HTR-8/SVneo (cell line): ENCODE measurements at places on chromosomes 2 and 18.

- DNase-seq = no peak
These were observed 327.6 kb downstream of the DPP10 start for GRCh38 chr2:114769991-114770390.

- no peak for DNase-seq
These were observed 37.0 kb downstream of the TFCP2L1 start for GRCh38 chr2:121247971-121248370.

DNA sequence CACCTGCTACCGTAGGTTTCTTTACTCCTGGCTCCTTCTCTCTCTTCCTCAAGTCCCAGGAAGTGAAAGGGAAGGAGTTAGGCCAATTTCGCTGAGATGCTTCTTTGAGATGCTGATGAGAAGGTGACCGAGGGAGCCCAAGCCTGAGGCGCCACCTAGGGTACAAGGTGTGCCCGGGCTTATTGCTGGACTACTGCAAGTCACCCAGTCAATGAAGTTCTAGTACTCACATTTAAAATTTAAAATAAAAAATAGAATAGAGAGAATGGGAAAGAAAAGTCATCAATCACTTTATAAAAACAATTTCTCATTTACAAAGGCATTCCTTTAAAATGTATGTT lies 45.3 kb downstream of the ACAA2 start:
- peak; percentile 38 for DNase-seq

- no peak for DNase-seq
These were observed 29.1 kb upstream of the NEMP2 start for GRCh38 chr2:190563646-190564045.

DNA sequence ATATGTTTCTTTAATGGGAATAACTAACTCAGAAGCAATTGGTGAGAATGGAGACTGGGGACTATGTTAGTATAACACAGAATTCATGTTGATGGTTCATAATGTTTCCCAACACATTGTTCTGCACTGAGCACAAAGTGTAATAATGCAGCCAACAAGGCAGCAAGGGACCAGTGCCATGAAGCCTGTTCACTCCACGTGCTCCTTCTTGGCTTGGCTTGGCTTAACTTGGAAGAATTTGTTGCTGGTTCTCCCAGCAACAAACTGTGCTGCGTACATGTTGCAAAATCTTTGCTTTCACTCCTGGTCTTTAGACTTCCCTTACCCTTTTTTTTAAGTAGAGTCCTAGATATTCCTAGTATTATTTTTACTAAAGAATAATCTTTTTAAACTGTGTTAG lies 129.7 kb downstream of the MAP3K20 start:
- DNase-seq = no peak

DNA sequence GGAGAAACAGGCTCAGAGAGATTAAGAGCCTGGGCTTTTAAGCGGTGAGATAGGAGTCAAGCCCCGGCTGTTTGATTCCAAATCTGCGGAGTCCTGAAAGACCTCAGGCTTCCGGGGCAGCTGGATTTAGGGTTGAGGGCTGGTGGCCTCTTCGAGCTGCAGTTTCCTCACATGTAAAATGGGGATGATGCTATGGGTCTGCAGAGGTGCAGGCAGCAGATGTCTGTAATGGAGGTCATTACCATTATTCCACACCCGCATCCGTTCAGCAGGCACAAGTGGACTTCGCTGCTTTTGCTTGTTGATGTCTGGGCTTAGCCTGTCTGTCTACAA lies 175.6 kb upstream of the HS6ST1 start:
- no peak for DNase-seq

DNA sequence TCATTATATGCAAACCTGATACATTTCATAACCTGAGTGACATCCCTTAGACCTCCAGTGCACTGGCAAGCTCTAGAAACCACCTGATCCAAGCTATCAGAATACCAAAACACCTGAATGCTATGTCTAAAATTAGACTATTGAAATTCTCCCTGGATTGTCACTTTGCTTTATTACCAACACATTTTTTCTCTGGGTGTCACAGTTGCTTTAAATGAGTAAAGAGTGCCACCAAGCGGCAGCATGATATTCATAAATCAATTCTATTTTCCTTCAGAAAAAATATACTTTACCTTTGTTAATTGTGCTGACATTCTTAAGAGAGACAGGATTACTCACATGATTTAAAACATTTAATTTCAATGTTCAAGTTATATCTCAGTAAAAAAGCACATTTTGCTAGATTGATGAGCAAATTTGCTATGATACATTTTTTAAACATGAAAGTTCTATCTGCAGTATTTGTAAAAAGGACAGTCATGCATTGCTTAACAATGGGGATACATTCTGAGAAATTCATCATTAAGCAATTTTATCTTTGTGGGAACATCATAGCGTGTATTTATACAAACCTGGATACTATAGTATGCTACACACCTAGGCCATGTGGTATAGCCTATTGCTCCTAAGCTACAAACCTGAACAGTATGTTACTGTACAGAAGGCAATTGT lies 338.4 kb upstream of the SLC39A10 start:
- DNase-seq = peak; percentile 32

- DNase-seq = no peak
These were observed 10.4 kb downstream of the TOGARAM2 start for GRCh38 chr2:28991460-28991859.

DNA sequence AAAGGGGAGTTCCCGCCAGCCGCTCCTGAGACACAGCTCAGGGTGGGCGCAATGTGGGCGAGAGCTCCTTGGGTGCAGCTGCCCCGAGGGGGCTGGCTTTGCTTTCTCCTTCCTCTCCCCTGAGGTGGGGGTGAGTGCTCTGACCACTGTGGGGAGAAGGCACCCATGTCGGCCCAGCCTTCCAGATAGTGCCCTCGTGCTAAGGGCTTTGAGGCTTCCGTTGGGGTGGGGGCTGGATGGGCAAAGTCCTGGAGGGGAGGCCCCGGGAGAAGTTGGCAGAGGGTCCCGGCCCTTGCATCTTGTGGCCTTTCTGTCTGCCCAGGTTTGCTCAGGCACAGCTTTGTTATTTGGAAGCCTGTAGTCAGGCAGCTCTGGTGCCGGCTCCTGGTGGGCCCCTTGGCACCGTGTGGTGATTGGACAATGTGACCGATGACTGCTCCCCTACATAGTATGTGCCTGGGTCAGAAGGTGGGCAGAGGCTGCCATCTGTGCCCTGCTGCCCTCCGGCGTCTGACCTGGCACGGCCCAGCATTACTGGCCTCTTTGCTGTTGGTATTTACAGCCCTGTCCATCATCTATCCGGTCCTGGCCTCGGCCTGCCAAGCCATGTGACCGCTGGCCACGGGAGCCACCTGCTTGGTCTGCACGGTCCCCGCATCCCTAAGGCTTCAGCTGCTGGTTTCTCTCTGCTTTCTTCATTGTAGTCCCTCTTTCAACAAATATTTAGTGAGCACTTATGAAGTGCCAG lies 50.8 kb downstream of the TWIST2 start:
- no peak for DNase-seq

DNA sequence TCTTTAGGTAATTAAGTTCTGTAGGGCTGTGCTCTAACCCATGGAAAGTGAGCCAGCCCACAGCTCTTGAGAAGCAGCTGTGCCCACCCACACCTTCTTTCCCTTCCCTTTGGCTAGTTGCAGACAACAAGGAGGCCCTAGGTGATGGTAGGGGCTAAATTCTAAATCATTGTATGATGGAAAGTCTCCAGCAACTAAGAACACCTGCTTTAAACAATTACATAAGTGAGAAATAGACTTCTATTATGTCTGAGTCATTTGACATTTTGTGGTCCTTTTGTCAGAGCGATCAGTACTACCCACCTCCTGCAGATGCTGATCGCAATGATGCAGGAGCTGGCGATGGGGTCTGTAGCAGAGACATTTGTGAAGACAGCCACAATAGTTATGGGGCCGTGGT lies 79.6 kb downstream of the TEX51 start:
- DNase-seq = no peak

GRCh38 chr2:61597300-61598289 lies 59.4 kb upstream of the XPO1 start:
- DNase-seq = no peak

GRCh38 chr2:1715184-1716013 lies 28.9 kb downstream of the PXDN start:
- no peak for DNase-seq

DNA sequence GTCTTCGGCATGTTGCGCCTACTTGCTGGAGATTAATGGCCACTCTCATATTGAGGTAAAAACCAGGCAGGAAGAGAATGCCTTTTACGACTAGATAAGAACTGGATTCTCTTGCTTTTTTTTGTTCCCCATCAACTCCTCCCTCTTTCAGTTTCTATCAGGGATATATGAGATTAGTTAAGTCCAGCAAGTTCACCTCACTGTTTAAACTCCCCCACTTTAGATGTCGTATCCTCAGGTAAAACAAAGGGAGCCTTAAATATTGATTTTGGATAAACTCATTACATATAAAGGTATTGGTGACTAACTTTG lies 98.4 kb downstream of the PLEKHM3 start:
- DNase-seq = no peak

GRCh38 chr18:40414155-40414754 lies 1540.8 kb upstream of the PIK3C3 start:
- DNase-seq = no peak
